ENCODE measurements at places on chromosomes 16 and 17. TPM values are rescaled to one million over a fixed set of nuclear protein-coding genes. Genes with fewer than 3 reads are reported as not detected.

Gene OR3A3
- total RNA-seq: not detected

Gene GAS7
- total RNA-seq: 53.4 TPM

Gene ZNF469
- 0.21 TPM for total RNA-seq

Gene TAOK2
- 40.2 TPM for total RNA-seq

Gene ENPP7
- total RNA-seq: 0.41 TPM

Gene C17orf78
- not detected for total RNA-seq

Gene LAT
- total RNA-seq: 4.0 TPM

Gene KRTAP2-3
- not detected for total RNA-seq

Gene TM4SF5
- not detected for total RNA-seq

Gene ABCC12
- total RNA-seq: not detected

Gene CD19
- 91.6 TPM for total RNA-seq

Gene DBNDD1
- 1.3 TPM for total RNA-seq

Gene C1QL1
- not detected for total RNA-seq

Gene IGSF6
- total RNA-seq: 0.85 TPM

Gene TP53TG3C
- total RNA-seq: not detected

Gene SPNS2
- 0.56 TPM for total RNA-seq

Gene SPATA22
- not detected for total RNA-seq

Gene NPB
- total RNA-seq: not detected

All from GM12878 (cell line).